ENCODE measurements at places on chromosomes 7 and 10.
A peak's percentile ranks its signal among the peaks of the same experiment; 100 is the strongest.

DNA sequence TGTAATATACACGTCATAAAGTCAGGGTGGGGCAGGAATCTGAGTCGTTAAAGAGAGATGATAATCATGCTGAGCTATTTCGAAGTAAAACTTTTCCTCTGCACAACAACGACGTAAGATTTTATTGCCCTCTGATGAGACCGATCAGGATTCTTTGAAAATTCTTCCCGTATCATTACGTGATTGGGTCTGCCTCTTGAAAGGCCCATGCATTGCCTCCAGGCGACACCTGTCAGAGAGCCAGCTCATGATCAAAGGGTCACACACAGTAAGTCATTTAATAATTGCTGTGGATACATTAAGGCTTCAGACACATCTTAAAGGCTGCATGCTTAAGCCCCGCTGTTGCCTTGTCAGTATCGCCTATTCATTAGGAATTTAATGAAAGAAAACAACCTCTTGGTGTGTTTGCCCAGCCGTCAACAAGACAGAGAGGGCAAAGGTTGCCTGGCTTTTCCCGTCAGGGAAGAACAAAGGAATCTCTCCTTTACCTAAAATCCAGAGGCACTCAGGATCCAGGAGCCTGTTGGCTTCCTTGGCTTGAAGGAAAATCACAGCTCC lies 189.0 kb upstream of the SH2B2 start:
- DNase-seq: no peak

- no peak for DNase-seq
These were observed 7.7 kb upstream of the INSIG1 start for GRCh38 chr7:155289949-155290501.

DNA sequence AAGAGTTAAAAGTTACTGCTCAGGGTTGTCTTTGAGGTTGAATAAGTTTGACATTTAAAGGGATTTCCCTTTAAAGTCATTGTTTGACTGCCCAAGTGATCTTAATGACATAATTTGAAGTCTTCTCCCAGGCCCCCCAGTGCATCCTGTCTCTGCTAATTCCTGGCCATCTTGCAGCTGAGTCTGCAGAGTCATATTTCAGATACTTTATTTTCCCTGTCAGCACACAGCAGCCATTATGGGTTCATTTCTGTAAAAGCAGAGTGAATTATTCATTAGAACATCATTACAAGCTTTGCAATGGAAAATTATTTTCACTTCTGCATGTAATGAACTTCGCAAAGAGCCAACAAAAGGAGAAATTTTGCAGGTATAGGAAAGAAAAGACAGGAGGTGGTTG lies 536.6 kb downstream of the GALNT17 start:
- no peak for DNase-seq

DNA sequence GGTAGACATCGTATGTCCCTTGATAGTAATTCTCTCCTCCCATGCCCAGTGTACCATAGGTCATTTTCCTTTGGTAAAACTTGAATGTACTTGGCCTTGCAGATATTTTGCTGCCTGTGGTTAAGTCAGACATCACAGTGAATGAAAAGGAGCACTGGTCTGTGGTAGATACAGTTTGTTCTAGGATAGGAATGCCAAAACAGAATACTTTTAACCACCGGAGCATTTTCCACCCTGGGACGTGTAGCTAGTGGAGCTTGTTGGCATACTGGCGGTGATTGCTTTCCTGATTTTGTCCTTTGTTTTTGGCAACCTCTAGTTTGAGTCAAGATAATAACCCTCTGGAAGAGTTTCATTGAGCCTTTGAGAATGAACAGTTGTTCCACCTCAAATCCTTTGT lies 92.0 kb upstream of the BMPER start:
- no peak for DNase-seq

- no peak for DNase-seq
These were observed 297.8 kb downstream of the WDR11 start for GRCh38 chr10:121148921-121149320.

- peak; percentile 66 for DNase-seq
These were observed 666 bp downstream of the SMKR1 start for GRCh38 chr7:129502708-129503685.

- no peak for DNase-seq
These were observed 50.8 kb downstream of the ALOX5 start for GRCh38 chr10:45424668-45425404.

DNA sequence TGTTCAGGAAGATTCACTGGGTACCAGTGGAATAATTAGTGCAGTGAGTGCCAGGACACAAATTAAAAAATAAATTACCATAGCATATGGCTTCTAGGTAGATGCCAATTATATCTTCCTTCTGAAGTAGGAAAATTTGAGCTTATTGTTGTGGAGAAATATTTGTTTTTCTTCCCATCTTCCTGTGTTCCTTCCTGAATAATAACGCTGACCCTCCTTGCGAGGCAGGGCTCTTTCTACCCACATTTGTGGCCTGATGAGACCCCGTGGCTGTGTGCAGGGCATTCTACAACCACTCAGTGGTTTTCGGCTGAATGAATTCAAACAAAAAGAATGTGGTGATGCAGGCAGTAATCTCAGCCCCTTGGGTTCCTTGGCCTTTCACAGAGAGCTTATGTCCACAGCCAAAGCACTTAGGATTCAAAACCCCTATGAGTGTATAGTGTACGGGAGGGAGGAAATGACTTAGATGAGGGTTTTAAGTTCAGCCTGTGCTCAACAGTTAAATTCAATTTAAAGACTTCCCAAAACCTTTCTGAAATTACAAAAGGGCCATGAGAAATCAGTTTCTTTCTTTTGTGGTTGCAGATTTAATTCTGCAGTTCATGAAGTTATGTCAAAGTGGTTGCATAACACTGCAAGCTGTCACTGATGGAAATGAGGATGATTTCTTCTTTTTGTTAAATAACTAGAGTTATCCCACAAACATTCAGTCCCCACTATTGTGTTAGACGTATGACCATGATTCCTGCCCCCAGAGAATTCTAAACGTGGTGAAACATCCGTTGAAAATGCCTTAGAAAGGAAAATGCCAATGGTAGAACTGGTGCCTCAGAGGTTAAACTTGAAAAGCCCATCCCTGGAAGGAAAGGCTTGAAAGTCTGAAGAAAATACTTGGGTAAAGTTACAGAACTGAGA lies 255.3 kb downstream of the FZD1 start:
- no peak for DNase-seq

DNA sequence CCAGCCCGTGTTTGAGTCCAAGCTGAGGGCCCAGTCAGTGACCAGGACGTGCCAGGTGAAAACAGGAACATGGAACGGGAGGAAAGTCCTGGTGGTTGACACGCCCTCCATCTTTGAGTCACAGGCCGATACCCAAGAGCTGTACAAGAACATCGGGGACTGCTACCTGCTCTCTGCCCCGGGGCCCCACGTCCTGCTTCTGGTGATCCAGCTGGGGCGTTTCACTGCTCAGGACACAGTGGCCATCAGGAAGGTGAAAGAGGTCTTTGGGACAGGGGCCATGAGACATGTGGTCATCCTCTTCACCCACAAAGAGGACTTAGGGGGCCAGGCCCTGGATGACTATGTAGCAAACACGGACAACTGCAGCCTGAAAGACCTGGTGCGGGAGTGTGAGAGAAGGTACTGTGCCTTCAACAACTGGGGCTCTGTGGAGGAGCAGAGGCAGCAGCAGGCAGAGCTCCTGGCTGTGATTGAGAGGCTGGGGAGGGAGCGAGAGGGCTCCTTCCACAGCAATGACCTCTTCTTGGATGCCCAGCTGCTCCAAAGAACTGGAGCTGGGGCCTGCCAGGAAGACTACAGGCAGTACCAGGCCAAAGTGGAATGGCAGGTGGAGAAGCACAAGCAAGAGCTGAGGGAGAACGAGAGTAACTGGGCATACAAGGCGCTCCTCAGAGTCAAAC lies 5.2 kb downstream of the GIMAP5 start:
- DNase-seq: peak; percentile 28

GRCh38 chr7:114372619-114373018 lies 42.0 kb upstream of the FOXP2 start:
- DNase-seq: no peak

DNA sequence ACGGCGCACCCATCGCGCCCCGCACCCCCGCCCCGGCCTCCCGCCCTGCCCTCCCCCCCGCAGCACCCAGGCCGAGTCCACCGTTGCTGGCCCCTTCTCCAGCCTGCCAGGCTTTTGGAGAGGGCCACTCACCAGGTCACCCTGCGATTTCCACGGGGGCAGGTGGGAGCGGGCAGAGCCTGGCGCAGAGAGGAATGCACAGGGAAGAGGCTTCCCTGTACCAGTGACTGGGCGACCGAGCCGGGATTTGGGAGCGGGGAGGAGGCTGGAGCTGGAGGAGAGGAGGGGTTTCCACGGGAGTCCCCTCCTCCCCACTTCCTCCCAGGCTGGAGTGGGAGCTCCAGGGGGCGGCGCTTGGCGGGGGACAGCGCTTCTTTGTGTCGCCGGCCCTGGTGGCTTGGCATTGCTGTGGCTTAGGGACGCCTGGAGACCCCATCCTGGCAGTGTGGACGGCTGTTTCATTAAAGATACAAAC lies 19.3 kb downstream of the TCAF1 start:
- peak; percentile 86 for DNase-seq

- DNase-seq: no peak
These were observed 119.9 kb downstream of the CNOT4 start for GRCh38 chr7:135389971-135390370.

GRCh38 chr10:95832216-95833041 lies 75.3 kb upstream of the CC2D2B start:
- DNase-seq: no peak

DNA sequence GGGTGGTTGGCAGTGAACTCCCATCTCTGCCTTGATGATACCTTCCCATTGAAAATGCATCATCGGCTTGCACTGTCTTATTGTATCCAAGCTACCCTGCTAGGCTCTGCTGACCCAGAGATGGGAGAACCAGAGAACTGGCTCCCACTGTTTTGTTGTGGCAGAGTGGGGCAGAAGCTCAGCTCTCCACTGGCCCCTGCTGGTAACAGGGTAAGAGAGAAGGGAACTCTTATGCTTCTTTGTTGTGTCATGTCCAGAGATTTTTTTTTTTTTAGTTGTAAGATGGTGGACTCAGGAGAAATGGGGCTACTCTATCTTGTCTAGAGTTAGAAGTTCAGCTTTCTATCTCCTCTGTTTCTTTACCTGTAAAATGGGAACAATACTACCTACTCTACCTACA lies 100.5 kb upstream of the SDK1 start:
- no peak for DNase-seq

DNA sequence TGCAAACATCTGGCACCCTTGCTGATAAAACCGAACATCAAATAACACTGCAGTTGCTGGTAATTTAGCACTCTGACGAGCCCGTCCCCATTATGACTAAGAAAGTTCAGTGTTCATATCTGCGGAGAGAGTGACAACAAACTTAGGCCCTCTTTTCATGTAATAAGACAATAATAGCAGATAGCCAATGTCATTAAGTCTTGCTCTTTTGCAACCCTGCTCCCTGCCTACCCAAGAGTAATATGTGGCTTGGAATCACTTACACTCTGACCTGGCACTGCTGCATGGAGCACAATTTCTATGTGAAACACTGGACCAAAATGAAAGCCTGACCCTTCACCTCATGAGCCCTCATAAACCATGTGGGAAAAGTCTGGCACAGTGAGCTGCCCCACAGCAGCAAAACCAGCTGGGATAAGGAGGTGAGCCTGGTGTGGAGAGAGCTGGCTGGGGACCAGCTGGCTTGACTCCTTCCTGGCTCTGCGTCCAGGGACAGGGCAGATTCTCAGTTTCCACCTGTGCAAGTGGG lies 86.5 kb downstream of the HIPK2 start:
- no peak for DNase-seq

GRCh38 chr10:28147706-28148105 lies 148.8 kb upstream of the ODAD2 start:
- no peak for DNase-seq

DNA sequence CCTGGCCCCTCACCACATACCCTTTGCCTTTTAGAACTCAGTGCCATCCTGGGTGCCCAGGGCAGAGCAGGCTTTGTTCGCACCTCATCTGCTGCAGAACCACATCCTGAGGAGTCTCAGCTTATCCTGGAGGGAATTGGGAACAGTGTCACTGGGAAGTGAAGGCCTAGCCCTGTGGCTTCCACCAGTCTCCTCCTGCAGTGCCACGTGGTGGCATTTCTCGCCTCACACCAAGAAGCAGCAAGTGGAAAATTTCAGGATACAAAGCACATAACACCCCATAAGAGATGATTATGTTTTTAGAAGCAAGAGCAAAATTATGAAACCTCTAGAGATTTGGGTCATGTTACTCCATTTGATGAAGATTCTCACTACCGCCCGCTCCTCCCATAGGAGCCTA lies 26.8 kb downstream of the UBE2D4 start:
- DNase-seq: no peak

DNA sequence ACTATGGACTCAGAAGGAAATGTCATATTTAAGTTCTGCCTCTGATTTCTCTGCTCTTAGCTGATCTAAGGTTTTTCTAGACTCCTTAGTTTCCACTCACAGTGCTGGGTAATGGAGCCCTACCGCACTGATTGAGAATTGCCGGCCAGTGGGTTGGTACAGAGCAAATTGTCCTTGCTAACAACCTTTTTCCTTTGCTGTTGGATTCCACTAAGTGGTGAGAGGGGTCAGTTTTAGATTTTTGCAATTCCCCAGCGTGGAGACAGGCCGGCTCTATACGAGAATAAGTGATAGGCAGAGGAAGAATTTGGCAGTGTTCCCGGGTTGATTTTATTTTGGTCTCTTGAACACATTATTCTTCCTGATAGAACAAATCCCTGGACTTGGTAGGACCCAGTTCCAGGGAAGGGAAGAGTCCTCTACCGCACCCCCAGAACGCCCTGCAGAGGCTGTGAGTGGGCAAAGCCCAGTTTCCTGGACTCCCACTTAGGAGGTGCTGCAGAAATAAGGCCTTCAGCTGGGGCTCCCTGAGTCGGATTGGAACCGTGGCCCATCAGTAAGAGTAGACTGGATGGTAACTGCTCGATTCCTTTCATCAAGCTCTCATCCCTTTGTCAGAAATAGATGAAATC lies 3.0 kb upstream of the NRP1 start:
- no peak for DNase-seq

DNA sequence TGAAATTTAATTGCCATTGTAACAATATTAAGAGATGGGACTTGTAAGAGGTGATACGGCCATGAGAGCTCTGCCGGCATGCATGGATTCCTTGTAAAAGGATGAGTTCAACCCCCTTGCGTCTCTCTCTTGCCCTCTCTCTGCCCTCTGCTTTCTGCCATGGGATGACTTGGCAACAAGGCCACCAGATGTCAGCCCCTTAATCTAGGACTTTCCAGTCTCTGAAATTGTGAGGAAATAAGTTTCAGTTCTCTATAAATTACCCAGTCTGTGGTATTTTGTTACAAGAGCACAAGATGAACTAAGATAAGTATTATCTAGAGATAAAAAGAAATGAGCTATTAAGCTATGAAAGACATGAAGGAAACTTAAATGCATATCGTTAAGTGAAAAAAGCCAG lies 145.7 kb upstream of the AHR start:
- no peak for DNase-seq
